ENCODE measurements at places on chromosomes 4 and X.

GRCh38 chr4:132866616-132867015 lies 282.5 kb upstream of the PCDH10 start:
- DNase-seq = no peak

DNA sequence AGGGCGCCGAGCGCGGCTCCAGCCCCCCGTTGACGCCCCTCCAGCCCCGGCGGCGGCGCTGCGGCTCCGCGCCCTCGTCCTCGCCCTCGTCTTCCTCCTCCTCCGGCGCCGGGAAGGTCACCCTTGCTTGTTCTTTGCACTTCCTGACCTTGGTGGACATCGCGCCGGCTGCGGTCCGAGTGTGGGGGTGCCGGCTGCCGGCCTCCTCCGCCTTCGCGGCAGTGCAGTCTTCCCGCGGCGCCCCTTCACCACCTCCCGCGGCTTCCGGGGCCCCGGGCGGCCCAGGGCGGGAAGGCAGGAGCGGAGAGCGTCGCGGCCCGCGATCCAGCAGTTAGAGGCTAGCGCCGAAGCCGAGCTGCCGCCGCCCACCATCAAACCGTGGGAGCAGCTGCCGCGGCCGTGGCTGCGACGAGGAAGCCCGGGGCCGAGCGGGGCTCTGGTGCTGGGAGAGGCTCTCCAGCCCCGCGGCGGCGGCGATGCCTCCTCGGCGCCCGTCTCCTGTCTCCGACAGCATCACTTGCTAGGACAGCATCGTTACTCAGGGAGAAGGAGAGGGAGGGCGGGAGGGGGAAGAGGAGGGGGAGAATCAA lies at the start of gene TRPC3:
TRPC3 (minus strand) TSS at position 540 of the 590 bp plus-strand sequence; CDS start at position 160, 380 bp downstream.
- DNase-seq = no peak

DNA sequence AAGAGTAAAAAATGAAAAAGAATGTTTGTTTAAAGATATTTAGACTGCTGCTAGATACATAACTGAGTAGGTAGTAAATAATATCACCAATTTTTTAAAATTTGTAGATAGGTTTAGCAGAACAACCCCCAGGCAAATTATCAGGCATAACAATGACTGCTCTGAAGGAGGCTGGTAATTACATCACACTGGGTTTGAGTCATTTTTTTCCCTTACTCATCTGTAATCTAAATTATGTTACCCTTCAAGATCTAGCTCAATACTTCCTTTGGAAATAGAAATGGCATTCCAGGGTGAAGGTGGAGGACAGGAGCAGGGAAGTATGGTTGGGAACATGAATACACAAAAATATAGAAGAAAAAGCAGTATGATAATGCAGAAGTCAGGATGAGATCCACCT lies 431.6 kb upstream of the MAOA start:
- no peak for DNase-seq

DNA sequence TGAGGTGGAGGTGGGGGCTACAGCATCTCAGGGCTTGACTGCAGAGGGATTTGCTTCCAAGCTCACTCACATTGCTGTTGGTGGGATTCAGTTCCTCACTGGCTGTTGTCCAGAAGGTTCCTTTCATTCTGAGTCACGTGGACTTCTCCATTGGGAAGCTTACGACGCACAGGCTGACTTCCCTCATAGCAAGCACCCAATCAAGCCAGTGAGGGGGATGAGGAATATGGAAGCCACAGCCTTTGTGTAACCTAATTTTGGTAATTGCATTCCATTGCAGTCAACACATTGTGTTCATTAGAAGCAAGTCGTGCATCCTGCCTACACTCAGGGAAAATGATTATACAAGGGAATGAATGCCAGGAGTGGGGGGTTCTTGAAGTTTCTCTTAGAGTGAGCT lies 32.7 kb upstream of the MXRA5 start:
- DNase-seq = no peak

- no peak for DNase-seq
Observed at GRCh38 chr4:175639346-175639745, 172.7 kb downstream of the GPM6A start.

GRCh38 chr4:175891231-175891630 lies 79.2 kb upstream of the GPM6A start:
- DNase-seq = no peak

GRCh38 chr4:6594341-6594740 lies 19.4 kb downstream of the MAN2B2 start:
- DNase-seq = no peak

DNA sequence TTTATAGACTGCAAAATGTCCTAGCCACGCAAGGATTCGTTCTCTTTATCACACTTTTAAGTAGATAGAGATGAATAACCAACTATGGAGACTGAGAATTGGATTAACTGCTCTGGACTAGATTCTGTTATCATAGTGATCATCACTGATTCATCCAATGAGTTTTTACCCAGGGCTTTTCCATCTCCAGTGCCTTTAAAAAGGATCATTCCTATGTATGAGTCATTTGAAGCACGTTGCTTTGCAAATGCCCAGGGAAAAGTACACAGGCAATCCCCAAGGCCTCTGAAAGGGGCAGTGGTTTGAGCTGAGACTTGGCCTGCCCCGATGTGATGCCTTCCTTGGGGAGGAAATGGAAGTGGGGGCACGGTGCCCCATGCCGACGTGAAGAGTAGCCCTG lies 122.7 kb upstream of the PSAPL1 start:
- DNase-seq = no peak

DNA sequence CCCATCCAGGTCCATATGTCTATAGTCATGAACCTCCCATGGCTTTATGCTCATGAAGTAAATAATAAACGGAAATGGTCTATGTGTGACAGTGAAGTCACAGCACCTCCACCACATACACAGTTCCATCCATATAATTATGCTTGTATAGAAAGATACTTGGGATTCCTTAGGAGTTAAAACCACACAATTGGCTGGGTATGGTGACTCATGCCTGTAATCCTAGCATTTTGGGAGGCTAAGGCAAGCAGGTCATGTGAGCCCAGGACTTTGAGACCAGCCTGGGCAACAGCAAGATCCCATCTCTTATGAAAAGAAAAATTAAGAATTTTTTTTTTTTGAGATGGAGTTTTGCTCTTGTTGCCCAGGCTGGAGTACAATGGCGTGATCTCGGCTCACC lies 55.6 kb upstream of the RBM47 start:
- no peak for DNase-seq

- no peak for DNase-seq
Observed at GRCh38 chr4:97317201-97317600, 826.1 kb downstream of the STPG2 start.

DNA sequence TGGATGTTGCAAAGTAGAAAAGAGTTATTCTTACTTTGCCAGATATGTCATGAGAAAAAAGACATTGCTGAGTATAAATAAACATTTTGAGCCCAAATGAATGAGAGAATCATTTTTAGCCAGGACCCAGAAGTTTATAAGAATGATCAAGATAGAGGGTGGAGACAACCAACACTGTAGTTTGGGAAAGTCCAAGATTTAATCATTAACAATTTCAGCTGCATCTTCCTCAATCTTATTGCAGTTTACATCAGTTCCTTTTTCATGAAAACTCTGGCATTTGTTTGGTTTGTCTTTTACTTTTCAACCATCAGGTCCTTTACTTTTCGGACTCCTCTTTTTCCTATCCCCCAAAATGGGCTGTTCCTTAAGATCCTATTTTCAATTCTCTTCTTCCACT lies 645.9 kb downstream of the ANKRD50 start:
- no peak for DNase-seq

- no peak for DNase-seq
Observed at GRCh38 chr4:175166020-175166419, 247.9 kb downstream of the ADAM29 start.

DNA sequence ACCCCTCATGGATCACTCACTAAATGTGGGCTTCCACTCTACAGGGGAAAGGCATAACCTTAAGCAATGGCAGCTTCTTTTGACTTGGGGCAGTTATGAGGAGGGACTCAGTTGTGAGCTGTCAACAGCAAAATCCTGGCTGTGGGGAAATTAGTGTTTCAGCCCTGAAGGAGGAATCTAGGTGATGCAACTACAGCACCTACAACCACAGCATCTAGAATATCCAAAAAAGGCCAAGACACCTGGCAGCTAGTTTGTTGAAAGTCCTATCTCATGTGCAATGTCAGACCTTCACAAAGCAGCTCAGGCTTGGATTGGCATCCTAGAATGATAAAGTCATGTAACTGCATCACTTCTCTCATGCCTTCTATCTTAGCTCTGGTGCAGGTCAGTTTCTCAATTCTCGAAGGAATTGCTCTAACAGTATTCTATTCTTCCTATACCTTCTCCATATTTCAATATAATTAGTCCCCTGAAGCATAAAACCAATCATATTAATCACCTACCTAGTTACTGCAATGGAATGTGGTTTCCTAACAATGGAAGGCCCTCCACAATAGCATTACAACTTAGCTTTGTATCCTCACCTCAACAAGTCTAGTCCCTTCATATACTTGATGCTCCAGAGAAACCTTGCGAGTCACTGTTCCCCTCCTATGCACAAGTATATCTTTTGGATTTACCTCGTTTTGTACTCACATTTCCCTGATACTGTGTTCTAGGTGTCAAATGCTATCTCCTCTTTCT lies 5.5 kb upstream of the ANTXR2 start:
- no peak for DNase-seq

DNA sequence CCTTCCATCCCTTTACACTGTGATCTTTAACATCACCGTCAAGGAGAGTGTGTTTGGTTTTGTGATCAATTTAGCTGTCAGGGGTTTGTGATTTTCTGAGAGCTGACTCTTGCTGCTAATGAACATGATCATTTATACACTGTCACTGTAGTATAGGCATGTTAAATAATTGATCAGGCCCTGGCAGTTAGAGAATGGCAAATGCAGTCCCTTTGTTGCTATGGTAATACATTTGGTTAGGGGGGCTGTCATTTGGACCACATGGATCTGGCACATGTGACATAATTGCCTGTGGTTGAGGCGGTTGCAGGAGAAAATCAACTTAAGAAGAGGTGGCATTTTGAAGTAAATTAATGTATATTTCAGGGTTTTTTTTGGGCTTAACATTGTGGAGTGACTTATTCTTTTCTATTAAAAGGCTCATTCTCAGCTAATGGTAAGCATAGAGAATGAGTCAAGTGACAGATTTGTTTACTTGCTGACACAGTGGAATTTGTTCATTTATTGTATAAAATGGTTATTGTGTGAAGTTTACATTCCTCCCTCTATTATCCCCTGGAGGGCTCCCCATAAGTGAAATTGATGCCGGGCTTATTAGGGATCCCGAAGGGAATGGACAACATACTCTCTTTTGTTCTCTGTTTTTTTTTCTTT lies 114.0 kb downstream of the FHIP1A start:
- no peak for DNase-seq

- peak; percentile 79 for DNase-seq
Observed at GRCh38 chr4:22458098-22458497, 57.8 kb downstream of the ADGRA3 start.

Data from NCI-H187 (cell line).